ENCODE measurements at places on chromosomes 2 and 18.

DNA sequence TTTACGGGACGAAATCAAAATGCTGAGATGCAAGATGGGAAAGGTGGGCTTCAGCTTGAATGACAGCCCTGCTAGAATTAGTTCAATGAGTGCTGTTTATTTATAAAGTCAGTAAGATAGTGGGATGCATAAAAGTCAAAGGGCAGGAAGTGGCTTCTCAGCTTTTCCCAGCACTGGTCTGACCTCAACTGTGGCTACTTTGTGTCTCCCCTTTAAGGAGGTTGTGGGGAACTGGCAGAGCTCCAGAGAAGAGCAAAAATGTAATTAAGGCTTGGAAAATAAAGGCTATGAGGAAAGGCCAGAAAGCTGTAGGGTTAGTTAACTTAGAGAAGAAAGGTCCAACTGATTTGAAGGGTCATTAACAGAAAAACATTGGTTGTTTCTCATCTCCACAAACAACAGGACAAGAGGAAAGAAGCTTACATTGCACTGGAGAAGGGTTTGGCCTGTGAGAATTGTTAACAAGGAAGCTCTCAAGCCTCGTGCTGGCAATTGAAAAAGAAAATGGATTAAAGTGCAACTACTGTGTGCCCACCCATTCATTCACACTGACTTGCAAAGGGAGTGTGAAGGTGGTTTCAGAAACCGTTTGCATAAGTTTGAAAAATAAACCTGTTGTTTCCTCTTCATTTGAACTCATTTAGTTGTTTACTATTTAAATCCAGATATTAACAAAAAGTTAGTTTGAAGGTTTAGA, 68.8 kb upstream of the CD28 start:
- DNase-seq: peak; percentile 12

GRCh38 chr2:74625658-74626425, 22.3 kb downstream of the M1AP start:
- peak; percentile 40 for DNase-seq

- DNase-seq: no peak
Measured at GRCh38 chr18:72811047-72811446, 56.7 kb downstream of the NETO1 start.

DNA sequence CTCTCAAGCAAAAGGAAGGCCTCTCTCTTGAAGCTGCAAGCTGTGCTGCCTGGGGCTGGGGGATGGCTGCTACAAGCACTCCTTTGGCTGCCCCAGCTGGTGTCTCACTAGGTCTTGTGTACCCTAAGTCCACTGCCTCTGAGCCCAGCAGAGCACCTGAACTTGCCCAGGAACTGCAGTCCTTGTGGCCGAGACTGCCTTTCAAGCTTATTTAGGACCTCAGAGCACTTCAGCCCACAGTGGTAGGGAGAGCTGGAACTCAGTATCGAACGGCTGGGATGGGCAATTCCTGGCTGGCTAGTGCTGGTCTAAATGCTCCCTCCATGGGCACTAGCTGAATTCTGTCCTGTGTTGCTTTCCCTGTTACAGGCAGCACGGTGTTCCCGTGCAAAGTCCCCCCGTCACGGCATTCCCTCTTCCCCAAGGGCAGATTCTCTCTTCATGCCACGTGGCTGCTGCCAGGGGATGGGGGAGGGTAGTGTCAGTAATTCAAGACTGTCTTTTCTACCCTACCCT, 25.9 kb downstream of the STPG4 start:
- DNase-seq: no peak

GRCh38 chr18:76557026-76557575, 62.1 kb upstream of the ZNF516 start:
- DNase-seq: no peak

- DNase-seq: no peak
Measured at GRCh38 chr2:237305579-237305978, 108.4 kb downstream of the COL6A3 start.
